CD4-positive, alpha-beta T cell (primary cell): ENCODE measurements at places on chromosomes 12 and 14.

GRCh38 chr14:105042813-105043212 lies 21.9 kb upstream of the CDCA4 start:
- no peak for DNase-seq

- DNase-seq: no peak
These were observed 759 bp upstream of the KLC1 start for GRCh38 chr14:103628221-103628683.

DNA sequence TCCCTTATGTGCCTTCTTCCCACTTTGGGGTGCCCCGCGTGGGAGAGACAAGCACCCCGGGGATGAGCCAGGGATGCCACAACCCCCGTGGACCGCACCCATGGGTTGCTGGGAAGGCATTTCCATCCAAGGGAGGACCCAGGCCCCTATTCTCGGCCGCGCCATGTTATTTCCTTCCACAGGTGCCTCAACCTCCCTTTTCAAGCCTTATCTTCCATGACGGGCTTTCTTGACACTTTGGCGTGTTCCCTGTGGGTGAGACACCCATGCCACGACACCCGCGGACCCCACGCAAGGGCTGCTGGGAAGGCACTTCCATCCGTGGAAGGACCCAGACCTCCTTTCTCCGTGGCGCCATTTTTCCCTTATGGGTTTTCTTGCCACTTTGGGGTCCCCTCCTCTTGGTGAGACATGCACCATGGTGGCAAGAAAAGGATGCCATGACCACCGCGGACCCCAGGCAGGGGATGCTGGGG lies 269.2 kb downstream of the ALG10 start:
- peak; percentile 17 for DNase-seq

DNA sequence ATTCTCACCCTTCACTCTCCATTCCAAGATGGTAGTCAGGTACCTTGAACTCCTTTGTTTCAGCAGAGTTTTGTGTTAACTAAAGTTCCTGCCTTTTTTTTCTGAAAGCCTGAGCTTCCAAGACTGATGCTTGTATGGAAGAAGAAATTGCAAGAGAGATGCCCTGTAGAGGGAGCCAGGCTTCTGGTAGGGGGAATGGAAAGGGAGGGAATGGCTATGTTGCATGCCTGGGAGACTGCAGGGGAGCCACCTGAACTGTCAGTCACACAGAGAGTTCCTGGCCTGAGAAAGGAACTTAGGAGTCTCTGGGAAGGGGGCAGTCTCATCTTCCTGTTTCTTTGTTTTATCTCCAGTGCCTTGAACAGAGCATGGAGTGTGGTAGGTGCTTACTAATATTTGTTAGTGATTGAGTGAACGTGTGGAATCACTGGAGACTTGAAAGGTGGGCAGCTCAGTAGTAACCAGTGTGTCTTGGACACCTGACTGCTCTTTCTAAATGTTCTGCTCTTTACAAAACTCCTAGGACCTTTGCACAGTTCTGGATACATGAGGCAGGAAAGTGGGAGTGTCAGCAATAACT lies 132.2 kb downstream of the ANO4 start:
- DNase-seq: no peak

GRCh38 chr12:45816652-45817051 lies 87.1 kb downstream of the ARID2 start:
- DNase-seq: no peak

DNA sequence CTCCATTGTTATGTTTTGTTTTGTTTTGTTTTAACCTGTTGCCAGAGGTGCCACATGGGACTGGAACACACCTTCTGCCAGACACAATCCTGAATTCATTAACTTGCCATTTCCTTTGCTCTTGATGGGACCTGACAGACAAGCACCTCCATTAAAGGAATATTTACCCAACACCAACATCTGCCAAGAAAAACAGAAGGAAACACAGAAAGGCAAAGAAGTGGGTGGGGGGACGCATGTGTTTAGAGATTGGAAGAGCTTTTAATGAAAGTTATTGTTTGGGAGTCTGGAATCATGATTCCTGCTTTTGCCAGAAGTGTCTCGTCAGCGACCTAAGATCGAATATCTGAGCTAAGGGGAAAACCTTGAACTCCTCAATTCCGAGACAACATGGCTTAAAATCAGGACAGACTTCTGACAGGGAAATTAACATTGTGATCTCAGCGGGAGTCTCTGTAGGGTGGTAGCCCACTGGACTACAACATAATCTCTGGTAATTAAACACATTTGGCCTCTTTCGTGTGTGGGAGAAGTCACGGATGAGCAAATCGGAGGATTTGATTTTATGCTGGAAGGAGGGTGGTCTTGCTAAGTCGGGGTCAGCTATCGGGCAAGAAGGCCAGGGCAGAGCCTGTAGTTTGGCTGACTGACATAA lies 210.4 kb upstream of the FAR2 start:
- DNase-seq: no peak
